ENCODE measurements at places on chromosomes 5 and 9.

- no peak for DNase-seq
Observed at GRCh38 chr5:155508673-155509072, 495.1 kb downstream of the KIF4B start.

DNA sequence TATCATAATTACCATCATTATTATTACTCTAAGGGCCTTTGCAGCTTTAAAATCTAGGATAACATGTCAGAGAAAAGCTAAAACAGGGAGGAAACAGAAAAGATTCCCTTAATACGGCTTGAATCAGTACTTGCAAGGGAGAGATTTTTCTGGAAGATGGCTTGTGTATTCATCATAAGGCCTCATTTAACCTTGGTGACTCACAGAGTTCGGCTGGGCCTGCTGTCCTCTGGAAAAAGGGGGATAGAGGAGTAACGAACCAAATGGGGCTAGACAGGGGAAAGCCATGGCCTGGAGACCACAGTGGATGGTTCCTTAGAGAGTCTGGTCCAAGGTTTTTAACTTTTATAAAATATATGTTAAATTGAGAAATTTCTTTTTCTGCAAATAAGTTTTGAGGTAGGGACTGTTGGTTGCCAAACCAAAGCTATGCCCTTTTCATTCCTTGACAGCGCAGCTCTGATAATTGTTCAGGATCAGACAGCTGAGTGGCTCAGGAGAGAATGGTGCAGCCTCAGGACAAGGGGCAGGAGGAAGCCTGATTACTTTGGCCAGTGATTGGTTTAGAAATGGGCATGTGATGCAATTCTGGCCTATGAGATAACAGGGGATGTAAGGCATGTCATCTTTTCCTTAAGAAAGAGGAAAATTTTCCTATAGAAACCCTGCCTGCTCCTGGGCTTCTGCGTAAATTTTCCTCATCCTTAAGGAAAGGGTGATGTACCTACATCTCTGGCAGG lies 25.6 kb upstream of the GSN start:
- DNase-seq, result no peak

DNA sequence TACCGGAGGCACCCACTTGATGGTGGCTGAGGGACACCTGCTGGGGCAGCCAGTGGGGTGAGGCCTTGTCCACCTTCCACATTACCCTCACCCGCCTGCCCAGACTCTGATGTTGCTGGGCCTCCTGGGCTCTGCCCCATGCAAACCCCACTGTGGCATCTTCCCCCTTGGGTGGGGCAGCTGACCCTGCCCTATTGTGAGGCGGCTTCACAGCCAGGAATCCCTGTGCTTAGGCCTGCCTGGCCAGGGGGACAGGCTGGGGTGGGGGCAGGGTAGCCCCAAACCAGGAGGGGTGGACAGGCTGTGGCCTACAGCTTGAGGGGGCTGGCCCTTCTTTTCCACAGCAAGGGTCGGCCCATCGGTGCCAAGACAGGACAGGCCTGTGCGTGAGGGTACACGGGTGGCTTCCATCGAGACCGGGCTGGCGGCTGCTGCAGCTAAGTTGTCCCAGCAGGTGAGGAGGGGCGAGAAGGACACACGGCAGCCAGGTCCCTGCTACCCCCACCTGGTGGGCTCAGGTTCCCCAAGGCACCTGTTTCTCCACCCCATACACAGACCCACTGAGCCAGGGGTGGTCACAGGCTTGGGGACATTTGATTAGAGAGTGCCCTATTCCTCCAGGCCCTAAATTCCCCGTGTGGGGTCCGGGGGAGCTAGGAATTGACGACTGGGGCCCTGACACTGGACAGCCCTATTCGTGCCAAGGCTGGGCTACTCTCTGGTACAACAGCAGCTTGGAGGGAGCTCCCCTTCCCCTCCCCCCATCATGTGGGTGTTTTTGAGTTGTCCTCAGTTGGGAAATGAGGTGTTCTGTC lies 99.2 kb downstream of the PHF2 start:
- peak; percentile 36 for DNase-seq

DNA sequence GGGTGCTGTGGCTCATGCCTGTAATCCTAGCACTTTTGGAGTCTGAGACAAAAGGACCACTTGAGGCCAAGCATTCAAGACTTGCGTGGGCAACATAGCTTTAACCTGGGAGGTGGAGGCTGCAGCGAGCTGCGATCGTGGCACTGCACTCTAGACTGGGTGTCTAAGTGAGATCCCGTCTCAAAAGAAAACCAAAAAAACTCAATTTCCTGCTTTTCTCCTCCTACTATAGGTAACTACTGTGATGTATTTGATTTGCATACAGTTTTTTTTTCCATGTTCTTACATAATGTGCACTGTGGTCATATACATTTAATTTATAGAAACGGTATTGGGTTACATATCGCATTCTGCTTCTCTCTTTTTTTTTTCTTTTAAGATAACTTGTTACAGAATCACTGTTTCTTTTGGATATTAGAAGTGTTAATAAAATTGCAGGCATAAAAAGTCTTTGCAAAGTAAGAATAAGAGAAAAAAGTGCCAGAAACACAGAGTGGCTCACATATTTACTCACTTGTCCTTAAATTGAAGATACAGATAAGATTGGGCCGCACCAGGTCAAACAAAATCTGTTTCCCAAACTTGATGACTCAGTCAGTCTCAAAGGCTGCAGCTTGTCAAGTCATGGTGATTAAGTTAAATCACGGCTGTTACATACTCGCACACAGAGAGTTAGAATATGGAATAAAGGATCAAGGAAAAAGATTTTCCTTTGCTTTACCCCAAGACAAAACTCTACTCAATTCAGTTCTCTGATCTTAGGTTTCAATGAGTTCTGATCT lies 2.0 kb upstream of the PTGR1 start:
- DNase-seq, result no peak

GRCh38 chr5:148957591-148958202 lies 105.2 kb downstream of the SH3TC2 start:
- no peak for DNase-seq

GRCh38 chr5:17312358-17312757 lies 94.9 kb downstream of the BASP1 start:
- no peak for DNase-seq

DNA sequence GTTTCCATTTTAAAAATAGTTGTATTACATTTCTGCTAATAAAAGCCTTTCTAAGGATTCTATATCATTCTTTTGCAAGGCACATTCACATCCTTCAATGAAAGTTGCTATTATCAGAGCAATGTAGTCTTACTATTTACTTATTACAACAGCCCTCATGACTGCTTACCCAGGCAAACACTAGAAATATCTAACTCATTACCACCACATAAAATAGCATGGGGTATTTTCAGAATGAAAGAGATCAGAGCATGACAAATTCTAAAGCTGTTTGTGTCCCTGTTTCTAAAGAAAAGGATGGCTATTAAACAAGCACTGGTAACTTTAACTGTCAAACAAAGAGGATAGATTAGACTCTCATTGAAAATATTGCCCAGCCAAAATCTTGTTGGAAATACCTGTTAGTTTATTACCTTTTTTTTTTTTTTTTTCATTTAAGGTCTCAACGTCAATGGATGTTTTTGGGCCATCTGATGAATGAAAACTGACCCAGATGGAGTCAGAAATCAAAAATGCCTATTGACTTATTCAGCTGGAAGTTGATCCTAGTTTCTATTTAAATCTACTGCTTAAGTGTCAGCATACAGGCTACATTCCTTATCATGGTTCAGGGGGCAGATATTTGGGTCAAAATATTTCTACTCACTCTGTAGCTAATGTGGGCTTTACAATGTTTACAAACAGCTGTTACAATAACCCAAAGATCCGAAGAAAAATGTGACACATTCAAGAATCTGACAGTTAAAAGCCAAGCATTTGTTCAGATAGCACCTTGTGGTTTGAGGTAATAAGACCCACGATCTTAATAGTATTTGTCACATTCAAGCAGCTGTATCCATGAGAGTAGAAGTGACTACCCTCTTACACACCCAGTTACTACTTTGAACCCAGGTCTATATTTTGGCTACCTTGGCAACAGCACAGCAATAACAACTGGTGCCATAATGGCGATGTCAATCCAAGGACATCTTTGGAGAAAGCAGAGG lies 554.8 kb upstream of the MEF2C start:
- no peak for DNase-seq

- no peak for DNase-seq
Observed at GRCh38 chr9:16143947-16144890, 591.4 kb downstream of the CCDC171 start.

DNA sequence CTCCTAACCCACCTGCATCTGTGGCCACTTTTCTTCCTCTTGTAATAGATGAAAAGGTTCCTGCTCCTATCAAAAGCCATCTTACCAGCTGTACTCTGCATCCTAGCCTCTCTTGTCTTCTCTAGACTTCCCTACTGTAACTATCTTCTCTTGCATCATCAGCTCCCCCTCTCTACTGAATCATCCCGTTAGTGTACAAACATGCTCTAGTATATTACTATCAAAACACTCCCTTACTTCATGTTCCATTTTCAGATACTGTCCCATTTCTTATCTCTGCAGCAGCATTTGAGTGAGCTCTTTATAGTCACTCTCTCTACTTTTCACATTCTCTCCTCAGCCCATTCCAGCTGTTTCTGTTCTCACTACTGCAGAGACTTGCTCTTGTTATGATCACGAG lies 2.8 kb downstream of the SRA1 start:
- DNase-seq, result no peak

GRCh38 chr9:105850852-105851500 lies 156.6 kb downstream of the TMEM38B start:
- no peak for DNase-seq

GRCh38 chr5:170075696-170076095 lies 30.0 kb upstream of the FOXI1 start:
- no peak for DNase-seq

GRCh38 chr5:162852134-162852533 lies 585.3 kb upstream of the CCNG1 start:
- DNase-seq, result no peak

DNA sequence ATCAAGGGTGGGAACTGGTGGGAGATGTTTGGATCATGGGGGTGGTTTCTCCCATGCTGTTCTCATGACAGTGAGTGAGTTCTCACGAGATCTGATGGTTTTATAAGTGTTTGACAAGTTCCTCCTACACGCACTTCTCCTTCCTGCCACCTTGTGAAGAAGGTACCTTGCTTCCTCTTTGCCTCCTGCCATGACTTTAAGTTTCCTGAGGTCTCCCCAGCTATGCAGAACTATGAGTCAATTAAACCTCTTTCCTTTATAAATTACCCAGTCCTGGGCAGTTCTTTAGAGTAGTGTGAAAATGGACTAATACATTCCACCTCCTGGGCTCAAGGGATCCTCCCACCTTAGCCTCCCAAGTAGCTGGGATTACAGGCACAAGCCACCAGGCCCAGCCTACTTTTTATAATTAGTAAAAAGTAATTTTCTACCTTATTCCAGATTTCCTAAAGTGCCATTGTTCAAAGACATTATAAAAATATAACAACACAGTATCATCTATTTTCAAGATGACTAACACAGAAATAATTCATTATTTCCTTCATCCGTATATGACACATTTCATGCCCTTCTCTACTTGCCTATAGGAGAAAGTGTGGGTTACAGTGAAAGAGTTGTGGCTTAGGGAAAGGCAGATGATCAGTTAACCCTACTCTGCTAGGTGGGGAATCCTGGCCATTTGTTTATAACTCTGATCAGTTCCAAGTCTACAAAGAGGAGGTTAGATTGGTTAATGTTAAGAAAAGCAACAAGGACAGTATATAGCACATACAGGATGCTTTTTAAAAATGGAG lies 99.9 kb downstream of the TTC39B start:
- no peak for DNase-seq

- DNase-seq, result no peak
Observed at GRCh38 chr9:111481885-111482636, 2.1 kb downstream of the ECPAS start.
